ENCODE measurements at places on chromosomes 11 and 22.

- no peak for DNase-seq
Measured at GRCh38 chr11:134921938-134922337, 509.9 kb upstream of the B3GAT1 start.

DNA sequence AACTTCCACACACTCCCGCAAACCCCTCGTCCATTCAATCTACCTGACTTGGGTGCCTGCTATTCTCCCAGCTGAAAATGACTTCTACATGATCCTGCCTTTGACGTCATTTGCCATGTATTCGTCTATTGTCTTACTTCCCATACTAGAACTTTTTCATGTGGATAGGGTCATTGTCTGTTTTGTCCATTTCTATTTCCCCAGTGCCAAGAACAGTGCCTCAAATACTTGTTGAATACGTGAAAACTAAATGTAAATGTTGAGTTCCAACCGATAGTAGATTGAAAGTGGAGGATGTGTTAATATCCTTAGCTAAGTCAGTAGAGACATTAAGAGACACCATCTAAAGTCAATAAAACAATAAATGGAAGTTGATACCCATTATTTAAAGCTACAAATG, 935 bp downstream of the TRIM68 start:
- no peak for DNase-seq

DNA sequence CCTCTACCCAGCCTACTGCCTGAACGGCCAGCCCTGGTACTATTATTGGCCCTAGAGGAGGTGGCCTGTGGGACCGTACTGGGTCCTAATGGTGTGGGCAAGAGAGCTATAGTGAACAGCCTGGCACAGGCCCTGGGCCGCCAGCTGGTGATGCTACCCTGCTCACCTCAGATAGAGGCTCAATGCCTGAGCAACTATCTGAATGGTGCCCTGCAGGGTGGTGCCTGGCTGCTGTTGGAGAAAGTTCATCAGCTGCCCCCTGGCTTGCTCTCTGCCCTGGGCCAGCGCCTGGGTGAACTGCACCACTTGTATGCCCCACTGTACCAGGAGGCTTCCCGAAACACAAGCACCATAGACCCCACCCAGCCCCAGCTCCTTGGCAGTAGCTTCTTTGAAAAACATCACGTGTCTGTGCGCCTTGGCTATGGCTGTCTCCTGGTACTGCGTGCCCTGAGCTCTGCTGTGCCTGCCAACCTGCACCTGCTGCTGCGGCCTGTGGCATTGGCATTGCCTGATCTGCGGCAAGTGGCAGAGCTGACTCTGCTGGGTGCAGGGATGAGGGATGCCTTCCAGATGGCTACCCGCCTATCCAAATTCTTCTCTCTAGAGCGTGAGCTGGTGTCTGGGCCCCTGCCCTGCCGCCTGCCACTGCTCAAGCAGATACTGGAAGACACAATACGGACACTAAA, 49.0 kb downstream of the DNHD1 start:
- DNase-seq, result no peak

DNA sequence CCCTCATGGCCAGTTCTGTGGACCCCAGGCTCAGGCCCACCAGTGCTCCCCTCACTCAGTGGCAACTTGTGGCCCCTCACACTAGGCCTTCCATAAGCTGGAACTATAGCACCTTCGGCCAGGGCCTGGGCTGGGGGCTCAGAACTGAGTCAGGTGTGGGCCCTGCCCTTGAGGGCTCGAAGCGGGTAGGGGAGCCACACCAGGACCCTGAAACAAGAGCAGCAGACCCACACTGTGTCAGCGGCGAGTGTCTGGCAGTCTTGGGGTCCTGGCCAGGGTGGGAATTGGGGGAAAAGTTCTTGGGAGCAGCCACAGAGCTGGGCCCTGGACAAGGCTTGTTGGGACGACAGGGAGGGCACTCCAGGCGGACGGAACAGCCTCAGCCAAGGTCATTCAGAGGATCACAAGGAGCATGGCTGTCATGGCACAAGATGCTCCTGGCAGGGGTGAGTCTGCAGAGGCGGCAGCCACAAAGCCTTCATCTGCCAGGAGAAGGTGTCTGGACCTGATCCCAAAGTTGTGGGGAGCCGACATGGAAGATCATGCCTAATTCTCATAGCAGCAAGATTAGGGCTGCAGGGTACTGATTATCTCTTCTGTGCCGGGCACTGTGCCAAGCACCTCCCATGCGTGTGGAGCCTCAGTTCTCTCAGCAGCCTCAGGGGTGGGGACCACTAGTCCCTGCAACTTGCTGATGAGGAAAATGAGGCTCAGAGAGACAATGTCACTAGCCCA, 50.7 kb downstream of the SHISAL1 start:
- no peak for DNase-seq

GRCh38 chr22:26185190-26185589, 15.9 kb downstream of the SEZ6L start:
- no peak for DNase-seq

- no peak for DNase-seq
Measured at GRCh38 chr11:22276535-22276934, 61.6 kb upstream of the SLC17A6 start.

DNA sequence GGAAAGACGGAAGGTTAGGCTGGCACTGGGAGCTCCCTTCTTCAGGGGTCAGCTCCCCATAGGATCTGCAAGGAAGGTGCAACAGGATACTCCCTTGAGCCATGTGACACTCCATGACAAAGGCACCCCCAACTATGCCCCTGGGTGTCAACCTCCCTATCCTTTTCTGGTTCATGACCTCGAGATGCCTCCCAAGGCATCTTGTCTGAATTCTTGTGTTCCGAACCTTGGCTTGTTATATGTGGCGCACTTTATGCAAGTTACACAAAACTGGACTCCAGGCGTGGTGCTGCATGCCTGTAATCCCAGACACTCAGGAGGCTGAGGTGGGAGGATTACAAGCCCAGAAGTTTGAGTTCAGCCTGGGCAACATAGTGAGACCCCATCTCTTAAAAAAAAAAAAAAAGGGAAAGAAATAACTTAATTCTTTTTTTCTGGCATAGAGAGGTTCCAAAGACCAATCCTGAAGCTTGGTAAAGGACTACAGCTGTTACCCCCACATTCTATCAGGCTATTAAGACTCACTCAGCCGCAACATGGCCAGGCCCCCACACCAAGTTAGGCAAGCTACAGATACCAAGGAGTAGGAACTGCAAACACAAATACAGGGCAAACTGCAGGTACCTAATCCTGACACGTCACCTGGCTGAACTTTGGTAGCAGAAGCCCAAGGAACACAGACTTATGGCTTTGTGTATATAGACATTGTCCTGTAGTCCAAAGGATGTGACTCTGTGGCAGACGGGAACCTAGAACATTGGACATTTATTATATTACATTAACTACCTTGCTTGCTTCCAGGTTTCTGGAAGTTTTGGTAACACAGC, 1.4 kb downstream of the C11orf24 start:
- DNase-seq, result no peak

- DNase-seq, result no peak
Measured at GRCh38 chr22:20724676-20725454, 49.0 kb upstream of the SERPIND1 start.

GRCh38 chr22:24304062-24304675, 33.5 kb downstream of the SPECC1L start:
- DNase-seq, result no peak

DNA sequence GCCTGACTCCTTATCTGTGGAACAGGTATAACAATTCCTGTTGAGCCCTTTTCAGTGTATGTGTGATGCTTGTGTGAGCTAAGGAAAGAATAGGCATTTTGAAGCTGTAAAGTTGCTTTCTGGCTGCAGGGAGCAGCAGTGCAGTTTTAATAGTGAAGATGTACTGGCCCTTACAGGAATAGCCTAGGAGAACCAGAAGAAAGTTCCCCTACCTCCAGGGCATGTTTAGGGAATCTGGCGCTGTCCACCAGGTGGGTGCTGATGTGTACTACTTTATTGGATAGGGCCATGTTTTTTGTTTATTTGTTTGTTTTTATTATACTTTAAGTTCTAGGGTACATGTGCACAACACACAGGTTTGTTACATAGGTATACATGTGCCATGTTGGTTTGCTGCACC, 11.5 kb downstream of the BMAL1 start:
- no peak for DNase-seq

- no peak for DNase-seq
Measured at GRCh38 chr22:37848587-37849088, 581 bp upstream of the EIF3L start.

DNA sequence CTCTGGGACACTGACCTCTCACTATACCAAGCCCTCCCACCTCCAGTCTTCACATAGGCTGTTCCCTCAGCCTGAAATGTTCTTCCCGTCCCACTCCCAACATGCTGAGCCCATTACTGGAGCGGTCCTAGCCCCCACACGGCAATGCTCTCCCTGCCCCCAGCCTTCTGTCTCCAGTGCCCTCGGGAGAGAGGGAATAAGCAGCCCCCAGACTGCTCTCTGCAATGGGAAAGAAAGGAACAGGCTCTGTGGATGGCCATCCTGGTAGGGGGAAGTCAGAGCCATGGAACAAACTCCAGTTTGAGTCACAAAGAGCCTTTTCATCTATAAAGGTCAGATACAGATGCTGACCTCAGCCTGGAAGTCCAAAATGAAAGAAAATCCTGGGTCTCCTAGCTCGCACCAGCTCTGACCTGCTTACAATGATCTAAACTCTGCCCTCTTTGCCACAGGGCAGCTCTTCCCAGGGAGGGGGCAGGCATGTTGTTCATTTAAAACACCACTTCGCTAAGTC, 62.6 kb downstream of the FLRT1 start:
- DNase-seq, result no peak

GRCh38 chr11:55474321-55474720, 79.9 kb upstream of the OR4C15 start:
- no peak for DNase-seq

DNA sequence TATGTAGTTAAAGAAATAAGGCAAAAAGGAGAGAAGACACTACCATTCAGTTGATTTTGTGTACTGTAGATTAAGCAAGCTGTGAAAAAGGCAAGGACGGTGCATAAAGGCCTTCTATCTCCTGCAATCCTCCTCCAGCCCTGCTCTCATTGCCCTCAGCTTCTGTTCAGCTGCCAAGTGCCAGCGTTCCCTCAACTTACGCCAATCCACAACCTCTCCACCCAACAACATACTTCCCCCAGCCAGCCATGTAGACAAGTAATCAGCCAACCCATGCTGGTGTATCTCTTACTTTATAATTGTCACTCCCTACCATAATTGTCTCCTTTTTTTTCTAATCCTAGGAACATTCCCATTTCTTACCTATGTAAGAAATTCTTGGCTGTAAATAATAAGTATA, 30.1 kb upstream of the ANO5 start:
- DNase-seq, result no peak

GRCh38 chr11:117875382-117876058, 938 bp downstream of the FXYD6 start:
- no peak for DNase-seq

- no peak for DNase-seq
Measured at GRCh38 chr11:132064987-132065620, 694.7 kb downstream of the NTM start.

DNA sequence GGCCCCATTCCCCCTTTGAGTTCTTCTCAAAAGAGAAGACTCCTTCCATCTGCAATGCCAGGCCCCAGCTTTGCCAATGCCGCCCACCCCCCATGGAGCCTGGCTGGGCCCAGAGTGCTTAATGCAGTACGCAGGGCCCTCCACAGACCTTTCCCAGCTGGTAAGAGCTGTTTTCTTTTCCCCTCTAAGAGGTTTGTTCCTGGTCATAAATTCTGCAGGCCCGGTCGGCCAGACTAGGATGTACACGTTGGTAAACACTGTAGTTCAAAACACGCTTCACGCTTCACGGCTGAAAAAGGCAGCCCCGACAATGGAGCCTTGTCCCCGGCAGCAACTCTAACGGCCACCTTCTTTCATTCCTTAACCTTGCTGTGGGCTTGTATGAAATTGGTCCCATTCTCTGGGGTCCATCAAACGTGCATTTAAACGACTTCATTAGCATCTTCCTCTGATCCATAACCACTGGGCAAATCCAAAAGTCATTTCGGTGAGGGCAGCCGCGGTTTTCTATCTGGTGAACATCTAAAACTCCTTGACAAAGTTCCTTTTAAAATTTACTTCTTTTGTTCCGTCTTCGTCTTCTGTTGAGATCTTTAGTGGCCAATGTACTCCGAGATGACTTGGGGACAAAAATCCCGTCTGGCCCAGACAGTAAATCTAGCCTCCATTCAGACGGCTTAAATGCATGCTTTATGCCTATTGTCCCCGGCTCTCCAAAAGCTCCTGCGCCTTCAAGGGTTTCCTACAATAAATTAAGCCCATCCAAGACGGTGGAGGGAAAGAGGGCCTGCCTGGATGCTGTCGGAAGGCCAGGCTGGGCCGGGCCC, 60.0 kb upstream of the MYEOV start:
- no peak for DNase-seq

GRCh38 chr11:117096201-117096991, 1.8 kb downstream of the SIK3 start:
- no peak for DNase-seq

DNA sequence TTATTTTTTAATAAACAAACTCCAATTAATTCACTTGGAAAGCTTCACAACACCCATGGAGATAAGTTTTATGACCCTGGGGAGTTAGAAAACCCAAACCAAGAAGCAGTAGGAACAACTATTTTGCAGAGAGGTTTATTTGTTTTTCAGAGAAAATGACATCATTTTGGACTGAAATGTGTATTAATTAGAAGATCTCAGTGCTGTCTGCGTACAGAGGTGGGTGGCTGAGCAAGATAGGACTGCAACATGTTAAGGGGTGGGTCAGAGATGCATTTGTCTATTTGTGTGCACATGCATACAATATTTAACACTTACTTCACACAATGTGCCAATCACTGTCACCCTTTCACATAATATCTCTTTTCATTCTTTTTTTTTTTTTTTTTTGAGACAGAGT, 1.1 kb downstream of the SCGB1A1 start:
- DNase-seq, result no peak

DNA sequence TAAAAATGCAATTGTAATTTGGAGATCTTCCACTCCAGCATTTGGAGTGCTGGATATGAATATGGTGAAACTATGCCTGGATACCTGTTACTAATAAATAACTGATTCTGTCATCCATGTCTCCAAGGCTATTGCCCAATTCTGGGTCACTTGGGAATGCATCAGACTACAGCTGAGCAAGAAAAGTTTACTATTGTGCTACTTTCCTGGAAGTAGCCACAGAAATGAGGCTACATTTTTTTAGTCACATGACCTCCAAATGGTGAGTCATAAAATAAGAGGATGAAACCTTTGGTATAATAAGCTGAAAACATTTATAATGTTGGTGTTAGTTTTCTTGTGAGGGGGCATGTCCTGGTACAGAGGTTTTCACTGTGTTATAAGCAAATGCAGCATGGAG, 44.4 kb downstream of the DCDC1 start:
- no peak for DNase-seq

DNA sequence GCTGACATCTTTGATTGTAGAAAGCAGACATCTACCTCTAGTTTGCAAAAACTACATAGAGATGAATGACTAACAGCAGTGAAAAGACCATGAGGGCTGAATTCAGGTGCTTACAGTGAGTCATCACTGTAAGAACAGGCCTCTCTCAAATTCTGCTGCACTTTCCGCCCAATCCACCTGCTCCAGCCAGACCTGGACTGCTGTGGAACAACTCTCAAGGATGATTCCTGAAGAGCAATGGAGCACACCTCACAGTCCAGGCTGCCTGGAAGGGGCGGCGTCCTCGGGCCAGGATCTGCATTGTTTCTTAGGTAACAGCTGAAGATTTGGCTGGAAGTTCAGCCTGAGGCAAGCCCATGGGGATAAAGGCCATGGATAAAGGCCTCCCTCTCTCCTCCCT, 15.1 kb downstream of the APOL2 start:
- DNase-seq, result no peak
